ENCODE measurements at places on chromosomes 2 and 18.

DNA sequence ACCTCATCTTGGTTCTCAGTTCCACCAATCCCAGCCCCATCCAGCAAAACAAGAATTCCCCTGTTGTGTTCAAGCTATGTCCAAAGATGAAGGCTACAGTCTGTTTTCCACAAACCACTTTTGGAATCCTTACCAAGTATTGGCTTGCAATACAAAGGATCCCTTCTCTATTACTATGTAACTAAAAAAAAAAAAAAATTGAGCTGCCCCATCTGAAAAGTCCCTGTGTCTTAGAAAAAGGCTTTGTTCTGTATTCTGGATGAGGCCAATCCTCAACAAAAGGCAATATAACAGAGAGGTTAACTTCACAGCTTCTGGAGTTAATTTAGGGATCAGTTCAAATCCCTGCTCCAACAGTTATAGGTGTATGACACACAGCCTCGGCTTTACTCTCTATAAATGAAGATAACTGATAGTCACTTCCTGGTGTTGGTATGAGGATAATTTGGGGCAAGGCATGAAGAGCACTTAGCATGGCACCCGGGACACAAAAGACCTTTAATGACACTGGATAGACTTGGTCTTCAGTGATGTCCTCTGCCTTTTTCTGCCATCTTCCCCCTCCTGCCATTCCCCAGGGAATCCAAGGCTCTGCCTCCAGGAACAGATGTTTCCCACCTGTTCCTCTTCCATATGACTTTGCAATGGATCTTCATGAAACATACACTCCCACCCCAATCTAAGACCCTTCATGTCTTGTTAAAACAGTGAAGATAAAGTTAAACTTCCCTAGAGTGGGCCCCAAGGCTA lies 61.2 kb upstream of the ATL2 start:
- no peak for DNase-seq

DNA sequence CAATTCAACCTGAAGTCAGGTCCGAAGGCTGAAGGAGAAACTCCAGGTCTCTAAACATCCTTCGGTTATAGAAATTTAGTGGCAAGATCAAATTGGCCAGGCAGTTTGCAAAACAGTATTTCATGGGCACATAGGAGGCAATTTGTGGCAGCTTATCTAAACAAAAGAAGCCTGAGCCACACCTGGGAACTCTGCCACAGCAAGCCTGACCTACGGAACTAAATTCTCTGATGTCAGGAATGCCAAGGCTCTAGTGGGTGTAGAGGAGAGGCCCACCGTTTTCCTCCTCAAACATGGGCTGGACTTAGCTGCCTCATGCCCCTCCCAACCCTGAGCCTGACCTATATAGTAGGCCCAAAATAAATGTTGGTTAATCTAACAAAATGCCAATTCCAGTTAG lies 16.0 kb downstream of the SATB2 start:
- DNase-seq: no peak

- no peak for DNase-seq
These were observed 499.4 kb downstream of the GALR1 start for GRCh38 chr18:77749089-77749488.

DNA sequence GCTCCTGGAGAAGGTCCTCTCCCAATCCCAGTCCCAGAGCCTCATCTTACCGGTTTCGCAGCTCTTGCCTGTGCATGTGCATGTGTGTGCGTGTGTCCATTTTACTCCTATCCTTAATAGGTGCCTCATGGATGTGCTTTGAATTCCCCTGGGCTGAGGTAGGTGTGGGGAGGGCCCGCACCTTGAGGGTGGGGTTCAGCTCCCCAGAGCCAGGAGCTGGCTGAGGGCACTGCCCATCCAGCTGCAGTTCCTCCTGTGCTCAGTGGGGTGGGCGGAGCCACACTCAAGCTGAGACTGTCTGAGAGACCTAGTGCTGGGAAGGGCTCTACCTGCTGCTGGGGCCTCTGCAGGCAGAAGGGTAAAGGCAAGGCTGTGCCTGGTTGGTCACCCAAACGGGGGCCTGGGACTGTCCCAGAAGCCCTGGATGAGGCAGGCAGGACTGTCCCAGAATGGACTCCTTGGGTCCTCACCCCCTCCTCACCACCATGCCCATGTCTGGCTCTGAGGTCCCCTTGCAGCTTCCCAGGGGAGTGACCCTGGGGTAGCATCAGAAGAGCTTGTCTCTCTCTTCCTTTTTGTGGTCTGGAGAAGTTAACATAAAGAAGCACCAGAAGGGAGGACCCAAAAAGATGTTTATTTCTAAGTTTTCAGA lies 8.9 kb downstream of the GDF7 start:
- no peak for DNase-seq

- no peak for DNase-seq
These were observed 552.3 kb upstream of the SETBP1 start for GRCh38 chr18:44128365-44128764.
